ENCODE measurements at places on chromosomes 11 and 22. TPM values are rescaled to one million over a fixed set of nuclear protein-coding genes. Genes with fewer than 3 reads are reported as not detected.

- no peaks in the 10 kb centered on the region for H3K36me3 ChIP-seq
- no peaks in the 10 kb centered on the region for H3K27me3 ChIP-seq
- H3K4me3 ChIP-seq = no peak overlapping the region
- DNase-seq = peak; percentile 96
- peak overlapping the region; percentile 90 for H3K27ac ChIP-seq
Observed at GRCh38 chr11:834371-835316, 1.9 kb downstream of the CD151 start.

DNA sequence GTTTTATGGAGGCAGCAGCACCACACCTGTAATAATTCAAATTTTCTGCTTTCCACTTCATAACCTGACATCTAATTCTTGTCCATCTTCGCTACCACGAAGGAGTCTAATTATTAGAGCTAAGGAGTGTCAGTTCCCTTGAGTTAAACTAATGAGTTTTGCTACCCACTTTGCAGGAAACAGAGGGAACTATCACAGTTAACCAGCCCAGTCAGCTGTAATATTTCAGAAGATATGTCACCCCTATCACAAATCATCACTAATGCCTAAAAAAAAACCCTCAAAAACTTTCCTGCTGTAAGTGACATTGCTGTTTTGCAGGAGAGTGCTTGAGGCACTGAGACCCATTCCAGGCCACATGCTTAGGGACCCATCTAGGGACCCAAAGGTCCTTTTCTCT lies 8.4 kb downstream of the TECTA start:
- no peak overlapping the region for H3K27ac ChIP-seq
- H3K36me3 ChIP-seq = no peaks in the 10 kb centered on the region

- no peak overlapping the region for H3K4me3 ChIP-seq
- no peaks in the 10 kb centered on the region for H3K36me3 ChIP-seq
- no peaks in the 10 kb centered on the region for H3K27me3 ChIP-seq
Observed at GRCh38 chr11:124890683-124891372, 6.8 kb downstream of the ROBO4 start.

- no peak overlapping the region for H3K27ac ChIP-seq
- H3K27me3 ChIP-seq = peaks cover 3% of the 10 kb centered on the region
- no peak for DNase-seq
- H3K4me1 ChIP-seq = no peaks in the 10 kb centered on the region
Observed at GRCh38 chr22:41974691-41975290, 5.5 kb downstream of the SEPTIN3 start.

- H3K27me3 ChIP-seq = no peaks in the 10 kb centered on the region
- no peak for DNase-seq
- no peak overlapping the region for H3K4me3 ChIP-seq
- no peak overlapping the region for H3K27ac ChIP-seq
- H3K4me1 ChIP-seq = no peaks in the 10 kb centered on the region
- no peaks in the 10 kb centered on the region for H3K36me3 ChIP-seq
Observed at GRCh38 chr11:33952805-33953204, 60.9 kb upstream of the LMO2 start.

- H3K4me3 ChIP-seq = no peak overlapping the region
- H3K27me3 ChIP-seq = no peaks in the 10 kb centered on the region
- no peaks in the 10 kb centered on the region for H3K4me1 ChIP-seq
Observed at GRCh38 chr11:116790167-116791001, 1.3 kb downstream of the APOA5 start.

DNA sequence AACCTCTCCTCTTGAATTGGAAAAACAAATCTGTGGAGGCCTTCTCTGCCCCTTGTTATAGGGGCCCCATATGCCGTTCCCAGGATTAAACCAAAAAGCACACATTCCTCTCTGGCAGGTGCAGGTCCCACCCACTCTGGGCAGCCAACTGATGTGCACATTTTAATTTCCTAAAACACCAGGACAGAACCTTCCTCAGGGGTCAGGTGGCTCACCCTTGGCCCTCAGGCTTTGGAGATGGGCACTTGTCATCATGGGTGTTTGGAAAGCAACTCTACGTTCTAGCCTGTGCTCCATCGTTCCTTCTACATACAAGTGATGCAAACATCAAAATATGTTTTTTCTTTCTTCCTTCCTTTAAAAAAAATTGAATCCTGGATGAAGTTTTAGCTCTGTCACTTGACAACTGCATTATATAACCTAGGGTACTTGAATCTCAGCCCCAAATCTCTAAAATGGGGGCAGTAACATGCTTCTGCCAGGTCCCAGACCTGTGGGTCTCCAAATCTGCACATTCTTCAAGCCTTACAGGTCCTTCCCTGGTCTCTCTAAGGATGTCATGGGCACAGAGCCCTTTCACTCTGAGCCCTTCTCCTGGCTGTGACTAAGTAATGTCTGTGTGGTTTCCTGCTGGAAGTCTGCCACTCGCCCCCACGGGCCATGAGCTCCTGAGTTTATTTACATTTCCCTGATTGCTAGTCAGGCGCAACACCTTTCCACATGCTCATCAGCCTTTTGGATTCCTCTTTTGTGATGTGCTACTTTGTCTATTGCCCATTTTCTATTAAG lies 43.8 kb downstream of the KCNQ1OT1 start:
- no peak overlapping the region for H3K4me3 ChIP-seq
- DNase-seq = no peak
- no peaks in the 10 kb centered on the region for H3K27me3 ChIP-seq
- no peaks in the 10 kb centered on the region for H3K36me3 ChIP-seq
- H3K4me1 ChIP-seq = no peaks in the 10 kb centered on the region
- H3K27ac ChIP-seq = no peak overlapping the region

DNA sequence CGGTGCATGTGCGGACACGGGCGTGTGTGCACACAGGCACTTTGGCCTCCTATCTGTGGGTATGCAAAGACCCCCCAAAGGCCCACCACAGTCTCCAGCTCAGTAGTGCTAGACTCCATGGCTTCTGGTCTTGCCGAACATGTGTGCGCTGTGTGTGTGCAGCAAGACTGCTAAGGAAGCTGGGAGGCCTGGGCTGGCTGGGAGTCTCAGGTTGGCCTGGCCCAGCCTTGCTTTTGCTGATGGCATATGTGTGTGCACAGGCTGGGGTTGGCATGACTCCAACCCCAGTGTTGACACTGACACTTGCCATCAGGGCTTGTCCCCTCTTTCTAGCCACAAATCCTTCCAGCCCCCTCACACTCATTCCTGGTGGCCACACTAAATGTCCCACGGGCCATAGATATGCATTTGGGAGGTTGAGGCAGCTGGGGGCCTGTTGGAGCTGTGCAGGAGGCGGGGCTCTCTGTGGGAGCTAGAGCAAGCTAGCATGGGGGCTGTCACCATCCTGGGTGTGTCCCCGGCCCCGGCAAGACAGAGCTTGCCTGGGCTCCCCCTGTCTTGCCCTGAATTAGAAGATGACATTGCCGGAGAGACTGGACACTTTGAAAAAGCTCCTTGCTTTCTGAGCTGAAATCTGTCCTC lies 60.9 kb upstream of the NECTIN1 start:
- DNase-seq = peak; percentile 36
- no peaks in the 10 kb centered on the region for H3K4me1 ChIP-seq
- no peak overlapping the region for H3K4me3 ChIP-seq
- H3K27ac ChIP-seq = no peak overlapping the region
- no peaks in the 10 kb centered on the region for H3K27me3 ChIP-seq

The CHST1 gene
- 15.2 TPM for total RNA-seq

DNA sequence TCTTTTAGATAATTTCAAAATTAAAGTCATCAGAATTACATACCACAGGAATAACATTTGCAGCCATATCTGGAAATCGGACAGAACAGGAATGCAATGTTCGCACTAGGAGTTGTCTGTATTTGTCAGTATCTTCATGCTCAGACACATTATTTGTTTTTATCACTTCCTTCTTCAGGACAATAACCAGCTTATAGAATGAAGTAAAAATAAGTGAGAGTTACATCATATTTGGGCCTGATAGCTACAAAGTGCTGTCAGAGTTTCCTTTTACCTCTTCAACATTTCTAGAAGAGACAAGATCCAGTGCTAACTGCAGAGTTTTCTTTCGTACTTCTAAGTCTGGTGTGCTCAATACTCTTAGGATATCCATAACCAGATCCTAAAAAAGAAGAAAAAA lies 18.9 kb downstream of the COPB1 start:
- no peaks in the 10 kb centered on the region for H3K27me3 ChIP-seq
- H3K4me1 ChIP-seq = no peaks in the 10 kb centered on the region
- no peak overlapping the region for H3K27ac ChIP-seq
- no peak for DNase-seq
- peaks cover 3% of the 10 kb centered on the region for H3K36me3 ChIP-seq

GRCh38 chr22:19559324-19559811 lies 35.2 kb upstream of the CLDN5 start:
- no peak overlapping the region for H3K4me3 ChIP-seq
- H3K27ac ChIP-seq = no peak overlapping the region
- DNase-seq = no peak
- H3K27me3 ChIP-seq = no peaks in the 10 kb centered on the region
- no peaks in the 10 kb centered on the region for H3K4me1 ChIP-seq

The ZNF214 gene
- 2.4 TPM for total RNA-seq

DNA sequence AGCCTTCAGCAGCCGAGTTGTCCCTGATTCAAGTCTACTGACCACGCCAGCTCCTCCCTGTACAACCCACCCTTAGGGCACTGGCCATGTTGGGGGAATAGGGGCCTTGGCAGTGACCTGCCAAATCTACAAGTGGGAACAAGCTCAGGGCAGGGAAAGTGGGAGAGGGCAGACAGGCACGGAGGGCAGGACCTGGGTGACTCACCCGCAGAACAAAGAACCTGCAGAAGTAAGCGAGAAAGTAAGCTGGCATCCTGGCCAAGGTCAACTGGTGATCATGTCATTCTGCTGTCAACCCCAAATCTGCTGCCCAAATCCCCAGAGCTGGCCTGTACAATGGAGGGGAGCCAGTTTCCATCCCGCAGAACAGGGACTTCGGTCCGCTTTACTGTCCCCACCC lies 7.9 kb upstream of the SCGB1A1 start:
- DNase-seq = no peak
- no peak overlapping the region for H3K4me3 ChIP-seq
- H3K27ac ChIP-seq = no peak overlapping the region
- H3K4me1 ChIP-seq = no peaks in the 10 kb centered on the region
- no peaks in the 10 kb centered on the region for H3K36me3 ChIP-seq
- H3K27me3 ChIP-seq = no peaks in the 10 kb centered on the region

The GANAB gene
- 206 TPM for total RNA-seq

The CLTCL1 gene
- total RNA-seq = 8.1 TPM

The TSGA10IP gene
- not detected for total RNA-seq

GRCh38 chr11:123206791-123207434 lies 11.9 kb upstream of the CLMP start:
- no peaks in the 10 kb centered on the region for H3K36me3 ChIP-seq
- H3K27me3 ChIP-seq = no peaks in the 10 kb centered on the region
- H3K4me1 ChIP-seq = no peaks in the 10 kb centered on the region
- no peak overlapping the region for H3K27ac ChIP-seq

The ZNRF3 gene
- 11.8 TPM for total RNA-seq

- no peaks in the 10 kb centered on the region for H3K36me3 ChIP-seq
- H3K27me3 ChIP-seq = no peaks in the 10 kb centered on the region
- H3K4me1 ChIP-seq = no peaks in the 10 kb centered on the region
- H3K4me3 ChIP-seq = no peak overlapping the region
Observed at GRCh38 chr11:19394525-19395016, 153.8 kb upstream of the E2F8 start.

The CHADL gene
- total RNA-seq = 1.2 TPM

DNA sequence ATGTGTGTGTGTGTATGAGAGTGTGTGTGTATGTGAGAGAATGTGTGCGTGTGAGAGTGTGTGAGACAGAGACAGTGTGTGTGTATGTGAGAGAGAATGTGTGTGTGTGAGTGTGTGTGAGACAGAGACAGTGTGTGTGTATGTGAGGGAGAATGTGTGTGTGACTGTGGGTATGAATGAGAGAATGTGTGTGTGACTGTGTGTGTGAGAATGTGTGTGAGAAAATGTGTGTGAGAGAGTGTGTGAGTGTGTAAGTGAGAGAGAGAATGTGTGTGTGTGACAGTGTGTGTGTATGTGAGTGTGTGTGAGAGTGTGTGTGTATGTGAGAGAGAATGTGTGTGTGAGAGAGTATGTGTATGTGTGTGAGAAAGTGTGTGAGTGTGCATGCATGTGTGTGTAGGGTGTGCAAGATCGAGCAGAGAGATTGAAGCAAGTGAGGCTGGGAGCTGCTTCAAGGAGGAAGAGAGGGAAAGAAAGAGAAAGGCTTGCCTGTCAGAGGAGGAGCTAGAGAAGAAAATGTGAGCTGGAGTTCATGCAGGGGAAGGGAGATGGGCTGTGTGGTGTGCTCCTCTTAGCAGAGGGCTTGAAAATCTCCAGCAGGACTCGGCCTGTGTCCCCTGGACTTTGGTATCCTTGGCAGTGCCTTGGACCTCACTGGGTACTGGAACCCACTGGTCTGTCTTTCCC lies 27.7 kb upstream of the TP53I11 start:
- no peak overlapping the region for H3K4me3 ChIP-seq
- H3K4me1 ChIP-seq = no peaks in the 10 kb centered on the region
- H3K27me3 ChIP-seq = no peaks in the 10 kb centered on the region
- H3K27ac ChIP-seq = no peak overlapping the region

GRCh38 chr11:33775467-33775807 lies 1.1 kb upstream of the FBXO3 start:
- H3K4me3 ChIP-seq = no peak overlapping the region
- no peaks in the 10 kb centered on the region for H3K36me3 ChIP-seq

DNA sequence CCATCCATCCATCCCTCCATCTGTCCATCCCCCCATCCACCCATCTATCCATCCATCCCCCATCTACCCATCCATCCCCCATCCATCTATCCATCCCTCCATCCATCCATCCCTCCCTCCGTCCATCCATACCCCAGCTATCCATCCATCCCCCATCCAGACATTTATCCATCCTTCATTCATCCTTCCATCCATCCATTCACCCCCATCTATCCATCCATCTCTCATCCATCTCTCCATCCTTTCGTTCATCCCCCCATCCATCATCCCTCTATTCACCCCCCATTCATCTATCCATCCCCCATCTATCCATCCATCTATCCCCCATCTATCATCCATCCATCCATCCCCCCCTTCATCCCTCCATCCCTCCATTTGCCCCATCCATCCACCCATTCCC lies 97.5 kb downstream of the MPPED1 start:
- no peak overlapping the region for H3K4me3 ChIP-seq
- DNase-seq = no peak

- H3K27me3 ChIP-seq = no peaks in the 10 kb centered on the region
- no peak overlapping the region for H3K4me3 ChIP-seq
- H3K27ac ChIP-seq = no peak overlapping the region
- DNase-seq = no peak
Observed at GRCh38 chr22:46657996-46658947, 38.1 kb downstream of the GRAMD4 start.

The RAG1 gene
- total RNA-seq = 0.96 TPM

GRCh38 chr11:132943357-132943705 lies 589.0 kb downstream of the OPCML start:
- H3K4me3 ChIP-seq = no peak overlapping the region
- H3K27ac ChIP-seq = no peak overlapping the region
- no peaks in the 10 kb centered on the region for H3K36me3 ChIP-seq
- H3K4me1 ChIP-seq = no peaks in the 10 kb centered on the region
- peaks cover 3% of the 10 kb centered on the region for H3K27me3 ChIP-seq

GRCh38 chr11:110126936-110127335 lies 33.7 kb downstream of the ZC3H12C start:
- H3K4me1 ChIP-seq = no peaks in the 10 kb centered on the region
- no peaks in the 10 kb centered on the region for H3K36me3 ChIP-seq
- H3K4me3 ChIP-seq = no peak overlapping the region
- H3K27ac ChIP-seq = no peak overlapping the region
- DNase-seq = no peak

- peak; percentile 87 for DNase-seq
- no peaks in the 10 kb centered on the region for H3K36me3 ChIP-seq
- H3K4me3 ChIP-seq = peak overlapping the region; percentile 82
- H3K4me1 ChIP-seq = no peaks in the 10 kb centered on the region
Observed at GRCh38 chr11:911031-911889, 650 bp upstream of the CHID1 start.

GRCh38 chr22:35422145-35422544 lies 22.2 kb downstream of the MCM5 start:
- no peak for DNase-seq
- H3K27ac ChIP-seq = no peak overlapping the region
- no peaks in the 10 kb centered on the region for H3K27me3 ChIP-seq
- H3K4me1 ChIP-seq = no peaks in the 10 kb centered on the region
